Activated CD8-positive, alpha-beta memory T cell treated with anti-CD3 and anti-CD28 coated beads, Interleukin-2, amount 50 U/mL, for 4 hours (primary cell): ENCODE measurements at places on chromosomes 13 and 19.

GRCh38 chr19:18951721-18952281, 10.8 kb upstream of the HOMER3 start:
- DNase-seq = no peak

DNA sequence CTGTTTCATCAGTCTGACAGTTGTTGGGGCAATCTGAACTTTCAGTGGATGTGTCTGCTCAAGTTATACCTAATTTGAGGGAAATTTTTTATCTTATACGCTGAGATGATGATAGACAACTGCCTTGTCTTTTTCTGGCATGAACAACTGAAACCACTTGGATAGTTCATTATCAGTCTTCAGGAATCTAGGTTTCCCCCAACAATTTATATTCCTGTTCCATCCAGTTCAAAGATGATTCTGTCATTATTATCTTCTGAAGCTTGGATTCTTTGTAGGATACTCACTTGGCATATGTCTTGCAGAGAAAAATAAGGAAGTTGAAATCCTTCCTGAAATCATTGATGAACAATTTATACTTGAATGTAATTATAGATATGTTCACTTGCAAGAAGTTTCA, 193.7 kb downstream of the LMO7 start:
- DNase-seq = no peak

GRCh38 chr19:7007859-7008258, 13.4 kb downstream of the MBD3L2B start:
- no peak for DNase-seq

- no peak for DNase-seq
Observed at GRCh38 chr19:41851456-41851855, 6.6 kb downstream of the DMRTC2 start.

DNA sequence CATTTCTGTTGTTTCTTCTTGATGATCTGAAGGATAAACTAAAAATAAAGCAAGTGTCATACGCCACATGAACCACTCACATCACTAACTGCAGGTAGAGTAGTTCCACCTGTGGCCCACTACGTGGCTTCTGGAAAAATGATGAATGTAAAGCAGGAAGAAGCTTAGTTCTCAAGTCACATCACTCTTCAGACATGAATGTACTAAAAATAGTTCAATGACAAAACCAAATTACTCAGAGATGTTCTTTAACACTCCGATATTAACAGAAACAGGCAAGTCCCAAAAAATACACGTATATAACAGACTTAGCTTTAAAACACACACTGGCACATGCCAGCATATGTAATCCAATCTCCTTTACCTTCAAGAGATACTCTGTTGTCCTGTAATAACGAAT, 21.6 kb downstream of the RAB20 start:
- DNase-seq = no peak

DNA sequence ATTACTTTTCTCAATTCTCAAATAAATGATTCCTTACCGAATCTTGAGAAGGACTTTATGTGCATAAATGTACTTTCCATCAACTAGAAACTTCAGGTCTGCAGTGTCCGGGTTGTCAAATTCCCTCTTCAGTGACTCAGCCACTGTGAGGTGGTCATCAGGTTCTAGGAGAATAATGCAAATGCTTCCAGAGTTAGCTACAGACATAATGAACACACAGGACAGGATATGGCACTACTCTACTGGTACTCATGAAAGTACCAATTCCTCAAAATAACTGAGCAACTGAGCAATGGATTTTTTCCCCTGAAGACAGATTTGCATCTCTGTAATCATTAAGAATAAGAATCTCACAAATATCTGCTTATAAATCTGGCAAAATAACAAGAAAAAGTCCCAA, 31.2 kb downstream of the RCBTB2 start:
- DNase-seq = no peak

GRCh38 chr19:49856574-49857021, 5.6 kb downstream of the PTOV1 start:
- DNase-seq = peak; percentile 15

GRCh38 chr19:41570639-41571112, 5.3 kb upstream of the CEACAM21 start:
- DNase-seq = peak; percentile 86

- no peak for DNase-seq
Observed at GRCh38 chr19:43984687-43985000, 656 bp downstream of the ZNF155 start.

DNA sequence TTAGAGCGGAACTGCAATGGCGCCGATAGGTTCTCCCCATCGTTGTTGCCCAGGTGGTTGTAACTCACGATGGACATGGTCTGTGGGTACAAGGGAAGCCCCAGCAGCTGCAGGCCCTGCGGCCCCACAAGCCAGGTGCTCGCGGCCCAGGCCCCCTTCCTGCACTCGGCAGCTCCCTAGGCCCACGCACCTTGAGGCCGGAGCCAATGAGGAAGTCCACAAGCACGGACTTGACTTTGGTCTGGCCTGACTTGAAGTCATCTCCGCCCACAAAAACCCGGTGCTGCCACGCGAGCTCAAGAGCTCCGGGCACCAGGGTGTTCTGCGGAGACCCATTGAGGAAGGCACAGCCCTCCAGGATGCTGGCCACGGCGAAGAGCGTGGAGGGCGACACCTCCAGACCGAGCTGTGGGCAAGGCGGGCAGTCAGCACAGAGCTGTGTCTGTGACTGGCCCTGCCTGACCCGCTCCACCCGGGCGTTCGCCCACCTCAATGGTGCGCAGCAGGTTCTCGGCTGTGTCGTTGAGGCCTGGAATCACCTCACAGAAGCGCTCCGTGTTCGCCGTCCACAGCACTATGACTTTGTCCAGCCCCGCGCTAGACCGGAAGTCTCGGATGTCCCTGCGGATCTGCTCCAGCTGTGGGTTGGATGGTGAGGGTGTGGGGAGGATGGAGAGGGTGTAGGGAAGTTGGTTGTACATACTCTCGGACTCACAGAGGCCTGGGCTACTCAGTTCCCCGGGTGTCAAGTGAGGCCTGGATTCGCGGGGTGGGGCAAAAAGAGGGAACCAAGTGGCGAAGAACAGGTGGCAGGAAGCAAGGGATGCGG, 1.9 kb downstream of the ISYNA1 start:
- DNase-seq = no peak

- no peak for DNase-seq
Observed at GRCh38 chr13:98557937-98558792, 18.7 kb downstream of the STK24 start.
